ENCODE measurements at places on chromosomes 6 and 20.

DNA sequence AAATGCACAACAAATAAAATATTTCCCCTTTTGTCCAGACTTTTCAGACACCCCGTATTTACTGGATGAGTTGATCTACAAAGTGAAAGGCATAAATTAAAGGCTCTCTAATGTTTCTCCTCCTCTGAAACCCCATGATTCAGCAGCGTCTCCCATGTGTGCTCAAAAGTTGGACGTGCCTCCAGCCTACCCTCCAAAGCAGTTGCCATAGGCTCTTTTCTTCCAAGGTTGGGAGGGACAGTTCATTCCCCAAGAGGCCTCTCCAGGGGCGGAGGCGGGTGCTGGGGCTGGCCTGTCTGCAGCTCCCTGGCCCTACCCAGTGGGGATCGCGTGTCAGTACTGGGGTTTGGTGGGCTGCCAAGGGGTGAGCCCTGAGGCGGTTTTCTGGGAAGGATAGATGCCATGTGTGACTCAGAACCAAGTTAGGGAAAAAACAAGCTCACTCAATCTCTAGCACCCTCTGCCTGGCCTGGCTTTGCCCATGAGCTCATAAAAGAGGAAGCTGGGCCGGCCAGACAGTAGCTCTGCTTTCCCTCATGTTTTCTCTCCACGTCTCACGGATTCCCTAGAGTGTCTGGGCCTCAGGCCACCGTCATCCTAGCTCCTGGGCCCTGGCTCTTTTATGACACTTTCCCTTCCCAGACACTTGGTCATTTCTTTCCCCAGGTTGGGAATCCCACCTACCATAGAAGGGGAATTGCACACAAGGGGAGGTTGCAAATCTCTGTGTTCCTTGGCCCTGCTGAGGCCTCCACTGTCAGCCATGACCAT, 8.0 kb upstream of the IER3 start:
- no peak for DNase-seq

DNA sequence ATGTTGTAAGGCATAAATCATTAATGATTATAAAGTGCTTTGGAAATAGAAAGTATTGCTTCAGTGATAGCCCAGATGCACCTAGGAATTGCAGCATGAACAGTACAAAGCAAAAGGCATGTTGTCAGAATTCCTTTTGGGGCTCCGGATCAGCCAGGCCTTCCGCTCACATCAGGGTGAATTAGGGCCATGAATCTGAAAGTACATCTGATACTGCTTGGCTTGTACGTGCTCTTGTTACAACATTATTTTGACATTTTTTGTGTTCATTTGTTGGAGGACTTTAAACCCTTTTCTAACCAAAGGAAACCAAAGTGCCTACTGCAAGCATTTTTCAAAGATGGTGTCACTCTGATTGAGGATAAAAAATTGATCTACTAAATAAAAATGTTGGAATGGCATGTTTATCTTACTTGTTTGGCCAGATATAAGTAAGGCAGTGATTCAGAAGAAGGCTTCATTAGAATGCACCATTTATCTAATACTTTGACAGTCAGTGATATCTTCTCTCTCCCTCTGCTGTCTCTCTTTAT, 1005.6 kb upstream of the FLRT3 start:
- no peak for DNase-seq

DNA sequence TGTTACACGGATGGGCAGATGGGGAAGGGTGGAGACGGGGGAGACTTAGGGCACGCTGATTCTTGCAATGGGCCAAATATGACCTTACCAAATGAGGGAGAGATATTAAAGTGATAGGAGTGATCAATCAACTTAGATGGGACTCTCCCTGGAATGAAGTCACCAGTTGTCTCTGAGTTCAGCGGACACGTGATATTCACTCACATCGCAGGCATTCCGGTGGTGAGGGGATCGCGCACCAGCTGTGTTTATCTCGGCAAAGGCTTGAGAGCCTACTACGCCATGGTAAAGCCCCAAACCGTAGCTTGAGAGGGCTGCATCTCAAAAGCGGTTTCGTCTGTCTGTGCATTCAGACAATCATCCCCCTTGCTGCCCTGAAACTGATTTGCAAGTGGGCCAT, 5.5 kb downstream of the BMP7 start:
- DNase-seq = no peak

DNA sequence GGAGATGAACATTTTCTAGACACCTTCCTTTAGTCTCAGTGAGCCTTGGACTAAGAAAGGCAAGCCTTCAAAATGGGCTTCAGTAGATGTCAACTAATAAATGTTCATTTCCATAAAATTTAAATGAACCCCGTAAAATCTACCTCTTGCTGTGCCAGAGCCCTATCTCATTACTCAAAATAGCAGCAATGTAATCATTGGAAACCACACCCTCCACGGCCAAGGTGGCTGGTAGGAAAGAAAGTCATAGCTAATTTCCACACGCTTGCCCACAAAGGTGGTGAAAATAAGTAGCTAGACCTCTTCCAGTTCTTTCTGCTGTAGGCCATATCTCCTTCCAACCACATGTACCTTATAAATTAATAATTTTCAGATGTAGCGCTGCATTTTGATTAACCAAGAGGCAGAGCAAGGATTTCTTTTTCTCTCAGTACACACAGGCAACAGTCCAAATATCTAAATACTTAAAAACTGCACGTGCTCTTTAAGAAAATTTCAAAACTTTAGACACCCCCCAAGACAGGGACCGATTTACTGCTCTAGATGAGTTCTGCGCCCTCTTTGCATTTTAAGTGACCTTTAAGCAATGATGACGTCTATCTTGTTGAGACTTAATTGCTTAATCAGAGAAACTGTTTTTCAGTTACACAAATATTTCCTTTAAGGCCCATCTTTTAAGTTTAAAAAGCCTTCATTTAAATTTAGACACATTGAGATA, 290.8 kb downstream of the ZNF217 start:
- DNase-seq = no peak

DNA sequence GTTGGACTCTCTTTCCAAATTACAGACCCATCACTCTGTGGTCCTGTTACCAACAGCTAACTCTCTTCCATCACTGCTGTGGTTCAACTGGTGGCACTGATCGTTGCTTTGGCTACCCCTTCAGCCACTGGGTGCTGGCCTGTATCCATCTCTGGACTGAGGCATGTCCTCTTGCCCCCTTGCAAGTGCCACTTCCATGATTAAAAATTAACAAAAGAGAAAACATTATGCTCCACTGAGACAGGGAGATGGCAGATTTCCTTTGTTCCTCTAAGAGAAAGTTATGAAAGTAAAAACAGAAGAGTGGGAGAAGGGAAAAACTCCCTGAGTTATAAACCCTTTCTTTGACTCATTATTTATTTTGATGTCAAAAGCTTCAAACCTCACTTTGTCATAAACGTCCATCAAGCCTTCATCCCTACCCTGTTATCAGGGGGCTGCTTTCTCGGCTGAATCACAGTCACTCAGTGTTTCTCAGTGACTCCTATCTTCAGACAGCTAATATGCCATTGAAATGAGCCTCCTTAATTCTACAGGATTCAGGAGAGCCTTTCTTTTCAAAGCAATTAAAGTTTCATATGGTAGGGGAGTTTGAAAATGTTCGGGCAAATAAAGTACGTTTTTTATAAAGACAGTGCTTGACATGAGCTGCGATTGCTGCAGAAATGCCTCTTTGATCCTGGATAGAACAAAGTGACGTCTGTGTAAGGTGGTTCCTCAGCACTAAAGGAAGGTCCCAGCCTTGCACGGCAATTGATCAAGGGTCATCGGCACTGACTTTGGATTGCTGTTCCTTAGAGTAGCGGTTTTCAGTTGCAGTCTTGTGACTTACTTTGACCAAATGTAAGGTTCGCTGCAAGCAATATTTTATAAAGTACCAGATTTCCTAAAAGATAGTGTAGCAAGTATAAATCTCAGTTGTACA, 49.9 kb upstream of the PBOV1 start:
- DNase-seq = no peak

- no peak for DNase-seq
Measured at GRCh38 chr20:39195582-39196021, 233.5 kb downstream of the DHX35 start.

DNA sequence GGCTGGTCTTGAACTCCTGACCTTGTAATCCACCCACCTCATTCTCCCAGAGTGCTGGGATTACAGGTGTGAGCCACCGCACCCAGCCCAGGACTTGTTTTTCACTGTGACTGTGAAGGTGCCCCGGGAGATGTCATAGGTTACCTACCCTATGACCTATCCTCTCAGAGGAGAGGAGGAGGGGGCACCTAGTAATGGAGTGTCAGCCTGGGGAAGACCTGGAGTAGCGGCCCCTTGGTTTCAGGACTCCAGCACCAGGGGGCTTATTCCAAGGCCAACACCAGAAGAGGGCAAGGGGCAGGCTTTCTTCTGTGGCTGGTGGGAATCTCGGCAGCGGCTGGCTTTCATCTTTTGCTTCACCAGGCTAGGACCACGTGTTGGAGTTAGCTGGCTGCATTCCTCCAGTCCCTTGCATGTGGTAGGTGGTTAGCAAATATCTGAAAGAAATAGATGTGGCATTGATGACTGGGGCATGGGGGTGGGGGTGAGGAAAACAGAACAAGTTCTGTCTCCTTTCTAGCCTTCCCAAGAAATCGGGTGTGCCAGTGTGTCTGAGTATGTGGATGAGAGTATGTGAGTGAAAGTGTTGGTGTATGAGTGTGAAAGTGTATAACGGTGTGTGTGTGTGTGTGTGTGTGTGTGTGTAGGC, 7.9 kb upstream of the ITPR3 start:
- DNase-seq = no peak

GRCh38 chr6:119543332-119543731, 193.8 kb upstream of the MAN1A1 start:
- DNase-seq = no peak

GRCh38 chr20:49859807-49860206, 47.2 kb downstream of the SLC9A8 start:
- no peak for DNase-seq

- no peak for DNase-seq
Measured at GRCh38 chr20:9397928-9398327, 116.5 kb upstream of the LAMP5 start.

DNA sequence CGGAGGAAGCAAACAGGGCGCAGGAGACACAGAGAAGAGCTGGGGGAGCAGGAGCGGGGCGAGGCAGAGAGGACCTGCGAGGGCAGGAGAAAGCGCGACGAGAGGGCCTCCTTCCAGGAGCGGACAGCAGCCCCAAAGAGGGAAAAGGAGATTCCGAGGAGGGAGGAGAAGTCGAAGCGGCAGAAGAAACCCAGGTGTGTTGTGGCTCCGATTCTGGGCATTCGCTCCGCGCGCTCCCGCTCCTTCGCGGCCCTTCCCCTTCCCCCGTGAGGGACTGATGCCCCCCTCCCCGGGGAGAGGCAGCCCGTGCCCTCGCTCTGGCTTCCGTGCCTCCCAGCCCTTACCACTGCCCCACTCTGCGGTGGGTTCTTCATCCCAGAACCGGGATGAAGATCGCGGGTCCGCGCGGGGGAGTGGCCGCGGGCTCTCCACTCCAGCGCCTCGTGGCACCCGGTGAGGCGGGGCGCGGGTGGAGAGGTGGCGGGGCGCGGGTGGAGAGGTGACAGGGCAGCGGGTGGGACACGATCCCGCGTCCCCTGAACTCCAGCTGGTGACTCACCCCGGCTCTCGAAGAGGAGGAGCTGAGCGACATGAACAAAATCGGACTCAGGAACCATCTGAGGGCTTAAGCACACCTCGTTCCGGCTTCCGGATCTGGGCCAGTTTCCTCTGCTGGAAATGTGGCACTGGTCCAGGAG, 22.4 kb downstream of the TMC2 start:
- DNase-seq = no peak

- DNase-seq = no peak
Measured at GRCh38 chr6:33807606-33808005, 3.8 kb upstream of the MLN start.

DNA sequence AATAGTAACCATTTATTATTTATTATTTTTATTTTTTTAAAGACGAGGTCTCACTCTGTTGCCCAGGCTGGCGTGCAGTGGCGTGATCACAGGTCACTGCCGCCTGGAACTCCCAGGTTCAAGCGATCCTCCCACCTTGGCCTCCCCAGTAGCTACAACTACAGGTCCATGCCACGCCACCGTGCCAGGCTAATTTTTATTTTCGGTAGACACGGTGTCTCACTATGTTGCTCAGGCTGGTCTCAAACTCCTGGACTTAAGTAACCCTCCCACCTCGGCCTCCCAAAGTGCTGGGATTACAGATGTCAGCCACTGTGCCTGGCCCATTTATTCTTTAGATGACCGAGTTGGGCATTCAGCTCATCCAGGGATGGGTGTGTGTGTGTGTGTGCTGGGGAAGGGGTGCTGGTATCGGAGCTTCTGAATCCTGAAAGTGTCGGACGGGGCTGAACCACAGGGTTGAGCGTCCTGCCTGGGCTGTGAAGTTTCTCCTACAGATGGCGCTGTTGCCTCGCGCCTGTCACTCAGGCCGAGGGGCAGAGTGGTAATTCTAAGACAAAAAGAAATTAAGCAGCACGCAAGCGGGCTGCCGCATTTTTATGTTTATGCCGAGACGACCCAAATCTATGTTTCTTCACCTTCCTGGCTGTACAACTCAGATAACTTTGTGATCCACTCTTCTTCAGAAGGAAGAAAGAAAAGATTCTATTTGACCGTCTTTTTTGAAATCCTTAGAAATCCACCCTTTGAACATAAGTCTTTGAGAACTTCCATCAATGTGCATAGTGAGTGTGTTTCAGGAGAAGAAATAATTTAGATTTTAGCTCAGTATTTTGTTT, 252.8 kb downstream of the CDH26 start:
- peak; percentile 6 for DNase-seq

DNA sequence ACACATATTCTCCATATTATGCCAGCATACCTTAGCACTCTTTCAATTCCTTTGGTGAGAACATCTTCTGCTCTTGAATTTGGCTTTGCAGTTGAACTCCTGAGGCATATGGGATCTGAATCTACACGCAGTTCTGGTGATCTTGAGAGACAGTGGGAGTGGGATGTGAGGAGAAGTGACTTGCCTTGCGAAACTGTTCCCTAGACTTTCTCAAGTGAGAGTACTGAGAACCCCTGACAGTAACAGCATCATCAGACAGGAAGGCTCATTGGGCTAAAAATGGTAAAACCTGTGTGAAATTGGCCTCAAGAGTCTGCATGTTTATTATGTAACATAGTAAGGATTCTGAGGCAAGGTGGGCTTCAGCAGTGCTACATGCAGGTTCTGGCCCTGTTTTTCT, 49.1 kb upstream of the CEP85L start:
- DNase-seq = no peak

- no peak for DNase-seq
Measured at GRCh38 chr20:63056236-63057170, 49.7 kb upstream of the BHLHE23 start.

DNA sequence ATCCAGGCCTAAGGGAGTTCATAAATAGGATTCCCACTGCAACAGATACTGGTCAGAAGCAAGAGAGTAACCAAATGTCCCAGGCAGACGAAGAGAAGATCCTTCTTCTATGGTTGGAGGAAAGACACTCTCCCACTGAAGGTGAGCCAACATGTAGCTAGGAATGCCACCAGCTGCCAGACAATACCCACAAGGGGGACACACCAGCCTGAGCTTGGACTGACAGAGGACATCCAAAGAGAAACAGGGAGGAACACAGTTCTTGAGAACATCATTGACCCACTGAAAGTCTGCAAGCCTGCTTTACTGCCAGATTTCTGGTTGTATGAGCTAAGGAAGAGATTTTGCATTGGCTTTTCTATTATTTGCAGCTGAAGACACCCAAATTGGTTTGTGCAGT, 80.1 kb downstream of the PXDC1 start:
- no peak for DNase-seq

- no peak for DNase-seq
Measured at GRCh38 chr20:12153628-12154027, 235.9 kb downstream of the BTBD3 start.

All from stimulated activated CD8-positive, alpha-beta memory T cell treated with anti-CD3 and anti-CD28 coated beads, Interleukin-4, amount 100 ng/mL, for 4 hours (primary cell).